T1000 (cell line): ENCODE measurements at places on chromosomes 4 and X.

- no peak for DNase-seq
Measured at GRCh38 chr4:2939383-2940243, 23.6 kb downstream of the NOP14 start.

DNA sequence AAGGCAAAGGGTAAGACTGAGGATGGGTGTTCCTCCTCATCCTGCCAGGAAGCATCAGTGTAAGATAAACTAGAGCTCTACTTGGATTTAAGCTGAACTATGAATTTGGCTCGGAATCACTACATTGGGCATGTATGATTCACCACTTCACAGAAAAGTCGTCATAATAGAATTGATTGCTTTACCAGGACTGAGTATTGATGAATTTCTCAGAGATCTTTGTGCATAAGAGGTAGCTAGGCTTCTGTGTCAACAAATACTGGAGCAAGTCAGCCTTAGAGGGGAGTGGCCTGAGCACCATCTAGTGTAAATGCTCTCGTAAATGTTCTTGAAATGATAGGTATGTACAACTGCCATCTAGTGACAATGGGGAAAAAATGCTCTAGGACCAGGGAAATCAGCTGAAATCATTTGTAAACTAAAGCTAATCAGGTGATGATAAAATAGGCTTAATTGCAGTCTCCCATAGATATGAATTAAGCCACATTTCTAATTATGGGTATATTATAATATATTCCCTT lies 309.5 kb upstream of the FMR1 start:
- no peak for DNase-seq

- no peak for DNase-seq
Measured at GRCh38 chrX:96403446-96403845, 281.2 kb upstream of the DIAPH2 start.

GRCh38 chr4:39609454-39609931 lies 29.2 kb downstream of the SMIM14 start:
- no peak for DNase-seq

- DNase-seq: no peak
Measured at GRCh38 chr4:133151691-133152329, 2.7 kb downstream of the PCDH10 start.

GRCh38 chr4:40621592-40622512 lies 7.8 kb downstream of the RBM47 start:
- DNase-seq: peak; percentile 80

GRCh38 chr4:31657859-31658570 lies 937.8 kb downstream of the PCDH7 start:
- no peak for DNase-seq

- DNase-seq: peak; percentile 18
Measured at GRCh38 chr4:76208005-76208765, 5.4 kb downstream of the SCARB2 start.

- no peak for DNase-seq
Measured at GRCh38 chrX:107629540-107629909, 1.2 kb downstream of the PRPS1 start.

- DNase-seq: no peak
Measured at GRCh38 chr4:182286035-182286434, 42.8 kb downstream of the TENM3 start.

DNA sequence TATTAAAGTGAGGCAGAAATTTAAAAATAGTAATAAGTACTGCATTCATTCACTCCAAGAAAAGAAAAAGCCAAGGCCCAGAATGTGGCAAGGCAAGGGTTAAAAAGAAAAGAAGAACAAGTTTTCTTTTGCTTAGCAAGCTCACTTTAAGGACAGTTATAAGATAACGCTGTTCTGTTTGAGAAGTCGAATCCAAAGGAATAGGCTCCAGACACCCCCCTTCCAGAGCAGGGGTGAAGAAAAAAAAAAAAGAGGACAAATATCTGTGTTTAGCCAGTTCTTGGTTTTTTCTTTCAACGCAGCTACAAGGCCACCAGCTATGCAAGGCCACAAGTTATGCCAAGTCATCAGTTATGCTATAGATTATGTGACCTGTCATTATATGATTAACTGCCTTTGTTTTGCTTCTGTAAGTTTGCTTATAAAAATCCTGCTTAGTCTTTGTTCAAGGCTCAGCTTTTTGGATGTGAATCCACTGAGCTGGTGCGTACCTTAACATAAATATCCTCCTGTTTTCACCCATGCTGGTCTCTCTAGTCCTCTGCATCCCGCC lies 1.4 kb downstream of the GRK4 start:
- no peak for DNase-seq

- peak; percentile 6 for DNase-seq
Measured at GRCh38 chr4:101279377-101279871, 67.9 kb downstream of the PPP3CA start.

GRCh38 chr4:40316333-40316781 lies 18.8 kb upstream of the CHRNA9 start:
- no peak for DNase-seq

DNA sequence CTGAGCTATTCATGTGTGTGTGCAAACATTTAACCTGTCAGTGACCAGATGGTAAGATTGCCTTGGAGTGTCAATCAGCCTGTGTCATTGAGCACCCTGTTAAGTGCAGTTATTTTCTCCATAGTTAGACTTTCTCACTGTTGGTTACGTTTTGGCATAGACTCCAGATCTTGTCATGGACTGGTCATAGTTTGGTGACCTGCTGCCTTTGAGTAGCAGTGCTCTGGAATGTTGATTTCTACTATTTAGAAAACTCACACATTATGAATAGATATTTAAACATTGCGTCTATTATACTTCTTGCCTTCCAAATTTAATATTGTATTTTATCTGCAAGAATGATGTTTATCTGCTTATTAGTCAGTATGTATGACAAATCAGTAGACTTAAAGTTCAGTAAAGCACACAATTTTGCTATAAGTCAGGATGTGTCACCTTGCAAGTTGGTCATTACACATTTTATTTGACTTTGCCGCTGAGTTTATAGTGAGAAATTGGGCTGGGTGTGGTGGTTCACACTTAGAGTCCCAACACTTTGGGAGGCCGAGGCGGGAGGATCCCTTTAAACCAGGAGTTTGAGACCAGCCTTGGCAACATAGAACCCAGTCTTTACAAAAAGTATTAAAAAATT lies 42.4 kb downstream of the KIAA0232 start:
- no peak for DNase-seq

DNA sequence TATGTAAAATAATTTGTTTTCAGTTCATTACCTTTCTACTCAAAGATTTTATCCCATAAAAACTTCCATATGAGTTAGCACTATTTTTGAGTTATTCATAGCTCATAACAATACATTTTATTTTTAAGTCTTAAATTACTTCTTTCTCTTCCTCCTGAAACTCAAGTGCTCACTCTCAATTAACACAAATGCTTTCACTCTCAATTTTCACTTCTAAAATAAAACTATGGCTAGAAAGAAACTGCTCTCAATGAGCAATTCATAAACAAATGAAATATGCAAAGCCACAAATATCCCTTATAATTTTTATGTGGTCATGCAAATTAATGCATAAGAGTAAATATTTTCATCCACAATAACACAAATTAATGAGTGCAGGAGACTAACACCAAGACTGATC lies 38.8 kb downstream of the MAML3 start:
- DNase-seq: no peak

- DNase-seq: no peak
Measured at GRCh38 chr4:151284534-151285245, 7.7 kb downstream of the PRSS48 start.

DNA sequence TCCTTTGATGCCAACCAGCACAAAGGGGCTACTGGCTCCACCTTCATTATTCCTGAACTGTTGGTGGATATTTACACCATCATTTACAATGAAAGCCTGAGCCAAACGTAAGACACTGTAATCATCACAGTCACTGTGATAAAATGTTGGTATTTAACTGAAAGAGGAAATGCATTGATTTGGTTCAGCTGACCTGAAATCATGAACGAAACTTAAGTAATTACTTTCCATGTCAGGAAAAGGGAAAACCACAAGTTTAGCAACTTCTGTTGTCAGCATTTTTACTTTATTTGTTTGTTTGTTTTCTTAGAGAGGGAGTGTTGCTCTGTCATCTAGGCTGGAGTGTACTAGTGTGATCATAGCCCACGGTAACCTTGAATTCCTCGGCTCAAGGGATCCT lies 247.8 kb upstream of the FAM47A start:
- DNase-seq: no peak

GRCh38 chrX:13502590-13502989 lies 66.8 kb upstream of the EGFL6 start:
- DNase-seq: no peak

DNA sequence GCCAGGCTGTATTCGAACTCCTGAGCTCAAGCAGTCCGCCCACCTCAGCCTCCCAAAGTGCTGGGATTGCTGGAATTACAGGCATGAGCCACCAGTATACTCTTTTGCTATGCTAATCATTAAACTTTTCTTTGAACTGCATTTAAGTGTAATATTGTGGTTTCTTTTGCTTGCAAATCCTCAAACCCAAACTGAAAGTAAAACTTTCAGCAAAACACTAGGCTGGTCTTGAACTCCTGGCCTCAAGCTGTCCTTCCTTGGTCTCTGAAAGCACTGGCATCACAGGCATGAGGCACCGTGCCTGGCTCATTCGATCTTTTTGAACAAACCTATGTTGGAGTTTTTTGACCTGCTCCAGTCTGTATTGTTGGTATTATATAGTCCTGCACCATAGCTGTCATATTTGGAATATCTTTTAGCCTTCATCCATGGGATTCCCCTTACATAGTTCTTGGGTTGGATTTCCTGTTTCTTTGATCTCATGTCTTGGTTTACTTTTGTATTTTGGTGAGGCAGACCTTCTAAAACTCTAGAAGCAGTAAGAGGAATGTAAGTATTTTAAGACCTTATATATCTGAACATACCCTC lies 34.1 kb downstream of the MOB1B start:
- DNase-seq: no peak

GRCh38 chr4:77349364-77349763 lies 192.4 kb downstream of the CCNG2 start:
- no peak for DNase-seq

DNA sequence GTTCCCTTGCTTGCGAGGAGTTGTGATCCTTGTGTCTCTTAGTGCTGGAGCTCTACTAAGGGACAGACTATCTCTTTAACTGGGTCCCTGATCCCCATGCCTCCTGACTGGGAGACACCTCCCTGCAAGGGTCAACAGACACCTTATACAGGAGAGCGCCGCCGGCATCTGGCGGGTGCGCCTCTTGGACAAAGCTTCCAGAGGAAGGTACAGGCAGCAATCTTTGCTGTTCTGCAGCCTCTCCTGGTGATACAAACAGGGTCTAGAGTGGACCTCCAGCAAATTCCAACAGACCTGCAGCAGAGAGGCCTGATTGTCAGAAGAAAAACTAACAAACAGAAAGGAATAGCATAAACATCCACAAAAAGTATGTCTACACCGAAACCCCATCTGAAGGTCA lies 115.6 kb upstream of the ITM2A start:
- DNase-seq: no peak

- DNase-seq: no peak
Measured at GRCh38 chr4:121064482-121064881, 7.9 kb downstream of the NDNF start.

GRCh38 chrX:119880076-119880475 lies 8.4 kb downstream of the NDUFA1 start:
- no peak for DNase-seq

- DNase-seq: no peak
Measured at GRCh38 chr4:88734403-88734949, 36.8 kb upstream of the NAP1L5 start.

GRCh38 chrX:100658941-100659381 lies 15.0 kb downstream of the SRPX2 start:
- no peak for DNase-seq

GRCh38 chr4:184599492-184600135 lies 49.6 kb downstream of the CASP3 start:
- no peak for DNase-seq

- peak; percentile 59 for DNase-seq
Measured at GRCh38 chr4:57501720-57502119, 391.5 kb upstream of the IGFBP7 start.

- DNase-seq: peak; percentile 0
Measured at GRCh38 chr4:87093443-87094123, 126.8 kb downstream of the KLHL8 start.

GRCh38 chr4:36189511-36190226 lies 54.6 kb downstream of the ARAP2 start:
- DNase-seq: no peak

GRCh38 chrX:53316860-53317237 lies 35.5 kb upstream of the IQSEC2 start:
- no peak for DNase-seq

GRCh38 chrX:54865208-54865607 lies 55.4 kb upstream of the TRO start:
- no peak for DNase-seq

- no peak for DNase-seq
Measured at GRCh38 chr4:143389579-143390195, 53.0 kb downstream of the GAB1 start.

DNA sequence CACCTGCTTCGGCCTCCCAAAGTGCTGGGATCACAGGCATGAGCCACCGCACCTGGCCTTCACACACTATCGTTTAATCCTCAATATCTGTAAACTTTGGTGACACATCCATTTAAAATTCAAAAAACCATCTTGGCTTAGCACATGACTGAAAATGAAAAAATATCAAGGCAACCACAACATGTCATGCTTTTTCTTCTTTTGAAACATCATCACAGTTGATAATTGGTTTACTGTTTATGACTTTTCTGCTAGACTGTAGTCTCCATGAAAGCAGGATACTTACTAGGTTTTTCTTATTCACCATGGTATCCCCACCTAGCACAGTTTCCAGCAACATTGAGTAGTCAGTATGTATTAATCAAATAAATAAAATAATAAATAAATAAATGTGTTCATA lies 11.0 kb downstream of the GNRHR start:
- no peak for DNase-seq

DNA sequence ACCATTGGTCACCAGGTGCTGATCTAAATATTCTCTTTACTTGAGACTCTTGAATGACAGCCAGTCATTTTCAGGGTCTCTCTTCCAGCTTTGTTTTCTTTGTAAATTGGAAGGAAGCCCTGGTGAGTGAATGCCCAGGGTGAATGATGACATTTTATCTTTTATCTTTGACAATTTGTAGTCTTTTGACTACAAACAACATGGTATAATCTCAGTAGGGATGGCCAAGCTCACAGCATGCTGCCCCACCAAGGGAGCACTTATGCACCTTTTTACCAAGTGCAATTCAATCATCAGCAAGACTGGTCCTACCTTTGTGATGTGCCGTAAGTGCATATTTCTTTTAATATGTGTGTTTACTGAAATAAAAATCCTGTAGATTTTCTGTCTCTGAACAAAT lies 5.7 kb downstream of the AFM start:
- no peak for DNase-seq

DNA sequence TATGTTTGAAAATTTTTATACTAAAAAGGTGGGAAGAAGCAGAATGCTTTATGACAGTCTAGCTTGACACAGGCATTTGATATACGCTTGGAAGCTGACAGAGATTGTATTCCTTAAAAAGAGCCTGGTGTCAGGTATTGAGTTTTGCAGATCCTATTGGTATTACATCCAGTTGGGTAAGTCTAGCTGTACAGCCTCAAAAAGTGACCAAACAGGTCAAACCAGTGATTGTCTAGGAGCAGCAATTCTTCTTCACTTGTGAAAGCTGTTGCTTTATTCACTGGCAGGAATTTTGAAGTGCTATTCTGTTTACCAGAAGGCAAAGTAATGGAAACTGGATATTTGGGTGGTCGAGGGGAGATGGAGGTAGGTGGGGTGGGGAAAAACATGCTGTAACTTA lies 77.5 kb downstream of the UCHL1 start:
- DNase-seq: no peak
